ENCODE measurements at places on chromosomes 2 and 18. TPM values are rescaled to one million over a fixed set of nuclear protein-coding genes. Genes with fewer than 3 reads are reported as not detected.

DNA sequence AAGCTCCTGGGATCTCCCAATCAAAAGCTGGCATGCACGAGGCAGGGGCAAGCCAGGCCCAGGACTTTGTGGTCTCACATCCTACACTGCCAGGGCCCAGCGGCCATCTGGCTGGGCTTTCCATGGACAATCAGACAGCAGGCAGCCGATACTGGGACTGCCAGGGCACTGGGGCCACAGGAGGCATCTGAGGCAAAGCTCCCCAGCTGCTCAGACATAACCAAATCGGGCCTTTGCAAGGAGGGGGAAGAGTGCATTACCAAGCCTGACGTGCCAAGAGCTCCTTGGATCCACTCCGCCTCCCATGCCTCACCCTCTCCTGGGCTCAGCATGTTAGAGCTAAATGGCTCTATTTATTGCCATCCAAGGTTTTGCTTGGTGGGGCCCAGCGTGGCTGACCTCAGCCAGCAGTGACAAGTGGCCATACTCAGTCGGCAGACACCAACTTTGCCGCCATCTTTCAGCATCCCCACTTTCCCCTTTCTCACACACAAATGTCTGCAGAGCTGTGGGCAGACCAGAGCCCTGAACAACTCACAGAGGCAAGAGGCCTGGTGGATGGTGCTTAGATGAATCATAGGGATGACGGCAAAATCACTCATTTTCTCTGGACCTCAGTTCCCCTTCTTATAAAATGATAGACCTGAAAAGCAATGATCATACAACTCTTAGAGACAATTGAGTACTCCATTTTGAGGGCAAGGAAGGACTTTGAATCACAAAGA is 200.8 kb downstream of the TTC32 start:
- no peak for DNase-seq

DNA sequence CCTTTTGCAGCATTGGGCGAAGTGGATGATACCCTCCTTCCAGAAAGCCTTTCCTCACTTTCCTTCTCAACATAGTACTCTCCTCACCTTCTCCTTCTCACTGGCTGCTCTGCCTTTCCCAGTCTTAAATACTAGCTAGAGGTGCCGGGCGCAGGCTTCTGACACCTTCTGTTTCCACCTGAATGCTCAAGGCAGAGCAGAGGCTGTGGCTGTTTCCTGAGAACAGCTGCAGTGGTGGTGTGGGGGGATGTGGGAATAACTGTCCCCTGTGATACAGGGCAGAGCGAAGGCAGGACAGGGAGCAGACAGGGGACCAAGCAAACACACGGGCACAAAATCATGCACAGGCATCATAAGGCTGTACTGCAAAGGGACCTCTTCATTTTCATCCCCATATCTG is 303.1 kb downstream of the SS18 start:
- DNase-seq = no peak

- no peak for DNase-seq
These were observed 68.1 kb upstream of the RBMS1 start for GRCh38 chr2:160561551-160562295.

DNA sequence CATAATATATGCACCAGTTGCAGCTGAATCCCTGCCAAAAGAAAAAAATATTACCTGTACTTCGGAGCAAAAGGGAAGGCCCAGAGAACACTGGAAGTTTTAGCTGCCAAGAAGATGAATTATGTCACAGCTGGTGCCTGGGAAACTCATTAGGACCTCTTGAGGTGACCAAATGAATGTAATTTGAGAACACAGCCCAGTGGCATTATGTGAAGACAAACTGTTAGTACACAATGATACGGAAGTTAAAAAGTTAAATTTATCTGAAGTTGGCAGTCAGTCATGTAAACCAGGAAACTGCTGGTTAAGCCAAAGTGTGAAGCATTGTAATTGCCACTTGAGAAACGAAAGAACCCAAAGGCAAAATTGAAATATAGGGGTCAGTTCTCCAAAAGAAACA is 80.7 kb downstream of the EML4 start:
- DNase-seq = no peak

DNA sequence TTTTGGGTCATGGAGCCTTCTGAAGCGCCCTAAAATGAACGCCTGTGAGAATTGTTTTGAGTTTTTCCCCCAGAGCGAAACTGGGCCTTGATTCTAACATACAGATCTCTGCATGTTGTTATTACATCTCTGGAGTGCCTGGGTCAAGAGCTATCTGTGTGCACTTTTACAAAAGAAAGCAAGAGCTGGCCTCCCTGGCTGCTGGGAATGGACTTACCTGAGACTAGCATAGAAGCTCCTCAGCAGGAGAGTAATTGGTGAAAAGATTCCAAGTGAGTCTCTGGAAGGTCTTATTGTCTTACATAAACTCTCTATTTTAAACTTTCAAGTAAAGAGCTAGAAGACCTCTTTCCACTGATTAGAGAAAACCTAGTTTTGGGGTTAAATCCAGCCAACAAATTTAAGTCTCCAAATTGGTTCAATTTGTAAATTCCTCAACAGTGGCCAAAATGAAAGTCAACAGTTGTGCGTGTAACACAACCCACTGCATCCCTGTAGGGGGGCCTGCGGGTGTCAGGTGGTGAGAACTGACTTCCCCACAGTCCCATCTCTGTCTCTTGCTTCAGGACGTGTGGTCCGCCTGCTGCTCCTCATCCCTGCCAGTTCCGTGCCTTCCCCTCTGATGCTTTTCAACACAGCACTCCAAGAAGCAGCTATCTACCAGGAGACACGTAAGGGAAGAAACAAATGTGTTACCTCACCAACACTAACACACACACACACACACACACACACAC is 206.1 kb downstream of the SH3BP4 start:
- DNase-seq = no peak

TMEFF2 gene
- total RNA-seq = not detected
